ENCODE measurements at places on chromosomes 2 and 18.

- DNase-seq, result no peak
Measured at GRCh38 chr2:237045449-237045848, 40.2 kb upstream of the COPS8 start.

DNA sequence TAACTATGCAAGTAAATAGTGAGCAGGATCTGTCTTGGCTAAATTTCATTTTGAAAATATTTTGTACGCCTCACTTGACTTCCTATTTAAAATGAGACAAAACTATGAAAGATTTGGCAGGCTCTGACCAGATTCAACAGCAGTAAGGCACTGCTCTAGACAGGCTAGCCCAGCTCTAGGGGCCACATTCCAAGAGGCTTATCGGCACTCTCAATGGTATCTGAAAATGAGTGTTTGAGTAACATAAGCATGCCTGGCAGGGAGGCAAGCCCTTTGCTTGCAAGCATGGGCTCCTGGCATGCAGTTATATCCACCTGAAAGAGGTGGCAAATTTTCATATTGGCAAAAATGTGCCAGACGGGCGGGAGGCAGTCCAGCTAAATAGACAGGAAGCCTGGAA is 10.5 kb downstream of the CAPN13 start:
- peak; percentile 8 for DNase-seq

DNA sequence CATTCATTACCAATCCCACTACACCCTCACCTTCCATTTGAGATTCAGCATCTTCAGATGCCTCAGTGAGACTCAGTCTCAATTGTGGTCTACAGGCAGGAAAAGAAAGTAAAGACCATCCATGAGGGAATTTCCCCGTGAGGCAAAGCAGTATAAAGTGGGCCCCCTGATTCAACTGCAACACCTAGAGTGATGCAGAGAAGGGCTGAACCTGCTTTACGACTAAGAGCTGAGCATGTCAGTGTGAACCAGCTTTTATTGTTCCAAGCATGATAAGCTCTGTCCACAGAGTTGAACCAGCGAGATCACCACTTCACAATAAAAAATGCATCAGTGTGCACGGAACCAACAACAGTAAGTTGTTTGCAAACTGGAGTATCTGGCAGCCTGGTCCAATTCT is 357.6 kb upstream of the ATP5MC3 start:
- DNase-seq, result no peak

- DNase-seq, result peak; percentile 44
Measured at GRCh38 chr2:46818141-46818621, 97.4 kb downstream of the MCFD2 start.

- DNase-seq, result no peak
Measured at GRCh38 chr18:57816208-57816954, 13.3 kb upstream of the ATP8B1 start.

- no peak for DNase-seq
Measured at GRCh38 chr2:48170281-48170680, 264.0 kb upstream of the FBXO11 start.

DNA sequence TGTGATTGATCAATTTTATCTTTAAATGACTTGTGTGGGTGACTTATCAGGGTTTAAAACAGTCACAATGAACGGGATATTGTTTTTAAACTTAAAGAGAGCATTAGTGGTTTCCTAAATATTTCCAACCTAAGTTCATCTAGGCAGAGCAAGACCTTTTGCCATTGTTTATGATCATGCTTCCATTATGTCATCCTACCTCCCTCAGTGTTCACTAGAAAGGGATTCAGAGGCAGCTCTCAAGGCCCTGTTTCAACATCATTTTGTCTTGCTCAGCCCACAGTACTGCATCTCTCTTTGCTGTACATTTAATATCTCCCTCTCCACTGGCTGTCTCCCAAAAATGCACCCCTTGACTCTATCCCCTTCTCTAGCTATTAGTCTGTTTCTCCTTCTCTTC is 21.5 kb upstream of the PELI1 start:
- DNase-seq, result peak; percentile 51

- DNase-seq, result no peak
Measured at GRCh38 chr2:27805180-27805579, 33.7 kb downstream of the MRPL33 start.

DNA sequence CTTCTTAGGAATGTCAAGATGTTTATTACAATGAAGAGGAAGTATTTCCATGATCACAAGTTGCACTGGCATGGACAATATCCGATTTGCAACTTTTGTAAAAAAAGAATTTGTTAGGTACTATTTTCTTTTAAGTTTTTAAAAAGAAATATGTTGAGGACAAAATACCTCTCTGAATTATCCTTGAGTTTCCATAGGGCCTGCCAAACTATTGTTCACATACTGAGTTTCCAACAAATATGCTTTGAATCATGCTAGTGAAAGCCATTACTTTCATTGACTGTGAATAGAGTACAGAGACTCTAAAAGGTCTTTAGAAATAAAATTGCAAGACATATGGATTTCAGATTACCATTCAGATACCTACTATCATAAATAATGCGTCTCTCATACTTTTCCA is 566.1 kb downstream of the TMEM182 start:
- no peak for DNase-seq

DNA sequence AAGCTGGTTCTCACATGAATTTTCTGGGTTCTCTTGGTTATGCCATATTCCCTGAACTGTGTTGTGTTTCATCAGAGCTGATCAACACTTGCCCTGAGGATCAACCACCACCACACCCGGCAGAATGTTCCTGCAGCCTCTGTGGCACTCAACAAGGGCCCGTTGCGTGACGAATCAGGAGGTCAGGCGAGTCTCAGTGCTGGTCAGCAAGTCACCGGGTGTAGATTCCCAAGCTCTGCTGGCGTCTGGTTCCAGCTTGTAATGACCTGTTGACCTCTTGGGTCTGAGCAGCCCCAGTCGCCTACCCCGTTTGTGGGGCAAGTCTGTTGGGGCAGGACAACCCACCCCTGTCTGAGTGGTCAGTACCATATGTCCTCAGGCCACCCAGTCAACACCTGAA is 46.0 kb downstream of the ADCY3 start:
- peak; percentile 57 for DNase-seq

DNA sequence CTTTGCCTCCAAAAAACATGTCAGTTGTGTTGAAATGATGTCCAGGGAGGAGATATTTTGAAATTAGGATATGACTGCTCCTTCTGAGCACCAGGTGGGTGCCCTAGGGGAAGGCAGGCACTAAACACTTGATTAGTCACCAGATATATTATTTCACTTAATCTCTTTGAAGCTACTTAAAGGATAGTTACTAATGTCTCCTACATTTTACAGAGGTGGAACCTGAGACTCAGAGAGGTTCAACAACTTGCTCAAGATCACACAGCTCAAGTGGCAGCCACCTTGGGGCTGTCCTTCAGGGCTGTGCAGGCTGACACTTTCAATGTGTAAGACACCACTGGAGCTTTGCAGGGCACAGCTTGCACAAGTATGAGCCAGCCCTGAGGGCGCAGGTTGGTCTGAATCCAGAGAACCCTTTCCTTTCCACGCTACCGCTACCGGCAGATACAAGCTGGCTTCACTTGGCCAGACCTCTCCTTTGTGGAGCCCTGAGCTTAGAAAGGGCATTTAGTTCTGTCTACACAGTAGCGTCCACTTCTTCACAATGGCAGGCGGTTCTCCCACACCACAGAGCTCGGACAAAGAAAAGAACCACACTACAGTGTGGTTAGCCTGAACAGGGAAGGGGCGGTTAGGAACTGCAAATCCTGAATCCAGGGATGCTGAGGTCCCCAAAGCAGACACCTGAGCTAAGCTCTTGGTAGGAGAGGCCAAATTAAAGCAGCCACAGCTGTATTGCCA is 16.4 kb downstream of the ALPK2 start:
- no peak for DNase-seq

DNA sequence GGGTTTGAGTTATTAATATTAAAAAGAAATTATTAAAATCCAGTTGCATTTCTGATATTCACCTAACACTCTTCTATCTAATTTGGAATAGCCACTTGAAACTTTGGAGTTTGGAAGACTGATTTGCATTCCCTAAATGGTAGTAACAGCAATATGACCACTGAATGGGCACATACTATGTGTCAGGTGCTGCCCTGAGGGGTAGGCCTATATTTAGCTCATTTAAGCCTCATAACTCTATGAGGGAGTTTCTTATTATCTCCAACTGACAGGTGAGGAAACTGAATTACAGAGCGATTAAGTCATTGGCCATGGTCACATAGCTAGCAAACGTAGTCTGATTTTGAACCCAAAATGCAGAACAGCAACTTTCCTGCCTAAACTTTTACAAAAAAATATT is 77.3 kb downstream of the VWA3B start:
- no peak for DNase-seq

DNA sequence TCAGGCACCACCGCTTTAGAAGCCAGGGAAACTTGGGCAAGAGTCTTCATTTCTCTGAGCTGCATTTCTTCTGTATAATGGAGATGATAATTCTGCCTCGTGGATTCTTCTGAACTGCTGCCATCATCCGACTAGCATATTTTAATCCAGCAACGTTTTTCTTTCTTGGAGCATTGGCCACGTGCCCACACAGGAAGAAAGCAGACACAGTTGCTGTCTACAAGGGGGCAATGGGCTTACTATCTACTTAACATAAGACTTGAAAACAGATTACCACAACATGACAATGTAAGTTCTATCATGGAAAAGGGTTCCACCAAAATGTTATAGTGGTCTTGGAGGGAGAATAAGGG is 176.5 kb downstream of the FAM210A start:
- no peak for DNase-seq

GRCh38 chr2:152421521-152422370 is 86.8 kb downstream of the FMNL2 start:
- DNase-seq, result peak; percentile 99

GRCh38 chr2:127790694-127791529 is 20.1 kb downstream of the WDR33 start:
- DNase-seq, result no peak

DNA sequence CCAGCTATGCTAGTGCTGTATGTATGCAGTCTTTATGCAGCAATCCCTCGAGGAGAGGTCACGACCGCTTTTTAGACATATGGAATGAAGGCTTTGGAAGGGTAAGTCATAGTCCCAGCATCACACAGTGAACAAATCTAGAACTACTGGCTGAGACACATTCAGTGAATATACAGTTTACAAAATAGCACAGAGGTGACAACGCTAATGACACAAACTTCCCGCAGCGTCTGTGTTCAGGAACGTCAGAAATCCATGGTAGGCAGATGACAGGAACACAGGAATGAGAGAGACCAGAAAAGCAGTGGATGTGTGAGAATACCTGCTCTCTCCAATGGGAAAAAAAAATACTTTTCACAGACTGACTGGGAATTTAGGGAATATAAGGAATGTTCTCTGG is 29.6 kb downstream of the CABYR start:
- no peak for DNase-seq

DNA sequence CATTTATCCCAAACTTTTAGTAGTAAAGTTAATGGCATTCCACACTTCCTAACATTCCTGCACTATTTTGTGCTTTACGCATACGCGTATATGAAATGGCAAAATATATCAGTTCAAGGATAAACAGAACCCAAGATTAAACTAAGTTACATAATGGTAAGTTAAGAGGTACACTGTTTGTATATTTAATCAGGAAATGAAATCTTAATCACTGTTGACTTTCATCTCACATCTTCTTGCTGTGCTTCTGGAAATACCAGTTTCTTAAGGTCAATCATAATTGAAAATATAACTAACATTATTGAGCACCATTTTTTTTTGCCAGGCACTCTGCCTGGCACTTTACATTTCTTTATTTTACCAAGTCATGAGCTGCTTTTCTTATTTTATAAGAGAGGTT is 565.2 kb downstream of the LRP1B start:
- no peak for DNase-seq

- DNase-seq, result no peak
Measured at GRCh38 chr18:48835745-48836170, 115.0 kb downstream of the SMAD7 start.

DNA sequence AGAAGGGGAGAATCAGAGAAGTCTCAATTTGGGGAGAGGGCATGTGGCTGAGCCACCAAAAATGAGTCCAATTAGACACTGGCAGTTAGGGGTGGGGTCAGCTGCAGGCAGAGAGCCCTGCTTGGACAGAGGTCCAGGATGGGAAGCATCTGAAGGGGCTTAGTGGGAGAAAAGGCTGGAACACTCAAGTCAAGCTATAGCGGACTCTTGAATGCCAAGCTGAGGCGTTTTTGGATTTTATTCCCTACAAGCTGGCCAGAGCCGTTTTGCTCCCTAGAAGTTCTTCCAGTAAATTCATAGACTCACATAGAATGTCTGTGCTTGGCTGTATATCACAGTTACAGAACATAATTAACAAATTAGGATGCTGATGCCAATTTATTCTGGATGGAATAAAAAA is 172.8 kb downstream of the ACOXL start:
- DNase-seq, result no peak

GRCh38 chr2:165013944-165014619 is 58.8 kb upstream of the SLC38A11 start:
- DNase-seq, result no peak

- peak; percentile 71 for DNase-seq
Measured at GRCh38 chr2:237474931-237475703, 11.9 kb upstream of the MLPH start.

DNA sequence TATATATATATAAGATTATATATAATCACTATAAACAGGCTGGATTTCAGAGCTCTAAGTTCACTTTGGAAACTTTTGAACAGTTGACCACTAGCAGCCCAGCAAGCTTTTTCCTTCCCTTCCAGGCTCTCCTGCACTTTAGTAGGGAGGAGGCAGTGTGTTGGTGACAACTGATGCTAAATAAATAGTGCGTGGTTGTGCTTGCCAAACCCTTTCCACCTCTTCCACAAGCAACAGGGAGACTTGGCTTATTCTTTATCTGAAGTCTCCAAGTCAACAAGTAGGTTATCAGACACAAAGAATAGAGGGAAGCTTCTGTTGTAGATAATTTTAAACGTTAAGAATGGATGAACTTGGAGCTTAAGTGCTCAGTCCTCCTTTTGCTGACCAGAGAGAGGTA is 408.2 kb upstream of the HNRNPA3 start:
- DNase-seq, result no peak

DNA sequence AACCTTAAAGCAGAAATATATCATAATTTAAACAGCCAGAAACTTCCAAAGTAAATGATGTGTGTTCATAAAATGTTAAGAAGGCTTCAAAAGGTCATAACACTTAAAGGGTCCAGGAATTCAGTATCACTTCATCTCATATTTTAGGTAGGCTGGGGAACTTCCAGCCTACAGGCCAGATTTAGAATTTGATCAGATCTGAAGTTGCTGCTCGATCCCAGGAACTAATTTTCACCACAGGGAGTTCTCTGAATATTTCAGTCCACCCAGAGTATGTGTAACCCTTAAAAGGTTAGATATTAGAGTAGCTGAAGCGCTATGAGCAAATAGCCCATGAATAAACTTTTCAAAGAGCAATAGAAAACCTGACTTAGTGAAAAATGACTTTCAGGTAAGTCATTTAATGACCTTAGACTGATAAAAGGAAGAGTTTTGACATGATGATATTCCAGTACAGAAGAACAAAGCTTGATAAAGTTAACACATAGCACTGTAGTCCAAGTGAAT is 1.7 kb downstream of the WIPF1 start:
- DNase-seq, result no peak

- DNase-seq, result peak; percentile 67
Measured at GRCh38 chr2:27954221-27954673, 63.7 kb downstream of the BABAM2 start.
